ENCODE measurements at places on chromosomes 3 and 15.

DNA sequence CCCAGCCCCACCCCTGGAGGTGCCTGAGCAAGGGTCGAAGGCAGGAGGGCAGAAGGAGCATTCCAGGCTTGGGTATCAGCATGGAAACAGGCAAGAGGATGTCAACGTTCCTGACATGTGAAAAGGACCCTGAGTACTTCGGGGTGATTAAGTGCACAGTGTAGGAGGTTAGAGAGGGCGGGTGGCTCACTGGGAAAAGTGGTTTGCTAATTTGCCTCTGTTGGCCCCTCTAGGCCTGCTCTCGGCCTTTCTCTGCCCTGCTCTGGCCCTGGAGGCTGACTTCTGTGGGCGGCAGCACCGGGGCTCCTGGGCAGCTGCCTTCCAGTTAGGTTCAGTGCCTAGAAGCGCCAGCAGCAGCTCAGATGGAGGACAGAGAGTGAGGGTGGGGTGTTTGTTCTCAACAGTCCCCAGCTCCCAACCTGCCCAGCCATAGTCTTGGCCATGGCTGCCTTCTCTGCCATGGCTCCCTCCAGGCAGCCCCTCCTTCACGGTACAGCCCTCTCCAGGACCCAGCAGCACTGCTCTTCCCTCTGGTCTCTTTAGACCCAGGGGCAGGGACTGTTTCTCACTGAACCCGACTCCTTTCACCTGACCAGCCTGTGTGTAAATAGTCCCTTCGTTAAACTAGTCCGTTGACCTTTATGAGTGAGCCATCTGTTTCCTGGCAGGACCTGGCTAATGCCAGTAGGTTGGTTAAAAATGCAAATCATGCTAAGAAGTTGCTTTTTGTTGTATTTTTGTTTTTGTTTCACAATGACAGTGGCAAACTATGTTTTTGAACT, 107.1 kb upstream of the TPM1 start:
- DNase-seq: no peak

DNA sequence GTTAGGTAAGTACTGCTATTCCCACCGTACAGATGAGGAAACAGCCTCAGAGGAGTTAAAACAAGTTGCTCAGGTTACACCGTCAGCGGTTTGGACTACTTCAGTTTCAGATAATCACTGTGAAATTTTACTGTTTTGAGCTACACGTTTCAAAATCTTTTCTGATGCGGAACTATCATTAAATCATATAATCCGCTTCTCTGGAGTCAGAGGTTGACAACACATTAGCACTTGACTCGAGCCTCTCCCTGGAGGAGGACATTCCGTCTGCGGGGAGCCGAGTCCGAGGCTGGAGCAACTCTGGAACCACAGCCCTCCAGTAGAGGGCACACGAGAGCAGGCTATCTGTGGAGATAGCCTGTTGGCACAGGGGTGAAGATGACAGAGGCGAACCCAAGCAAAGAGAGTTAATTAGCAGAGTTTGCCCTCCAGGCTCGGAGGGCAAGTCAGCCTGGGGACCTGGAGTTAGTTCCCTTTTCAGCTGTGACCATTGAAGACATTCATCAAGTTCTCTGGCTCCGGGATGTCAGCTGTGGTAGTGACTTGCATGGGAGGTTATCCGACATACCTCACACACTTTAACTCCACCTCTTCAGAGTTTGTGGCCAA, 131.2 kb downstream of the IGF1R start:
- peak; percentile 70 for DNase-seq

GRCh38 chr3:194084284-194084683, 51.7 kb upstream of the HES1 start:
- DNase-seq: no peak

DNA sequence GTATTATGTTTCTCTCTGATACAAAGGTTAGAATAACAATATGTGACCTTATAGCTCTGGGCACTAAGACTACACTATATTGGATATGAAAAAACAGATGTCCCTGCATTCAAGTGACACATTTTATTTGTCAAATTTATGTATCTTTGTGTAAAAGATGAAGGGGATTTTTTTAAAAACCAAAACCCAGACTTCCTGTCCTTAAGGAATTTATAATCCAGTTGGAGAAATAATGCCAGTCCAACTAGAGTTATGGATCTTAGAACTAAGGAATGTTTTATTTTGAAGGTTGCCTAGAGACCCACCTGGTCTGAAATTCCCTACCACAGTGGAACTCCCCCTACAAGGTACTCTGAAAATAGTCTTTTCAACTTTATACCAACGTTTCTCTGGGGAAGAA, 33.3 kb upstream of the PIK3CB start:
- no peak for DNase-seq

GRCh38 chr3:64533617-64534317, 154.0 kb downstream of the ADAMTS9 start:
- peak; percentile 80 for DNase-seq

- no peak for DNase-seq
Measured at GRCh38 chr15:95973566-95974256, 356.8 kb upstream of the NR2F2 start.

DNA sequence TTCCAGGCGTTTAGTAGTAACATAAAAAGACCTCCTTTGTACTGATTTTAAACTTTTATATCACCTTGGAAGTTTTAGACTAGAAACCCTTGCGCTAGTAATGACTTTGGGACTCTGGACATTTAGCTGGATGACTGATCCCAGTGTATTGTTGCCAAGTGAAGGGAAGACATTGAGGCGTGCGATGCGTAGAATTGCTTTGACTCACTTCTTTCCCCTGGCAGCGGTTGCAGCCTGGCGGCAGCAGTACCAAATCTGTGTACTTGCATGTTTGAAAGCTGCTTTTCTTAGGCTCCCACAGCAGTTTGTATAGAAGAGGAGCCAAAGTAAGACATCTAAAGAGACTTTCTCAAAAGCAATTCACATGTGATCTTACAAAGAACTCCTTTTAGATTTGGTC, 151.6 kb downstream of the BBX start:
- no peak for DNase-seq

GRCh38 chr3:15768421-15769255, 29.1 kb downstream of the ANKRD28 start:
- peak; percentile 51 for DNase-seq

DNA sequence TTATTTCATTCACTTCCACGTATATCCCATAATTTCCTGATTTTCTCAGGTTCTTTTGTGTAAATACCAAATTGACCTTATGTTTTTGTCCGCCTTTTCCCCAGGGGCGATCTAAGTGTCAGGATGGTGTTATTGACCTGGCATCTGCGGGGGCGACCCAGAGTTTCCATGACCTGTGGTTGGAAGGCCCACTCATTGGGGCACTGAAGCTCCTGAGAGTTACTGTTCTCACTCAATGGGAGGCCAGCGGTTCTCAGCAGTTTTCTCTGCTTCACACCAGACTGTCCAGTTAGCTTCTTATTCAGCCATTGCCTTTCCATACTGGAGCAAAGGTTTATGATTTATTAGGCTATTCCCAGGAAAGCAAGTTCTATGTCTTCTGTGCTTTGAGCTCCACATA, 53.3 kb downstream of the B3GALNT1 start:
- DNase-seq: no peak

DNA sequence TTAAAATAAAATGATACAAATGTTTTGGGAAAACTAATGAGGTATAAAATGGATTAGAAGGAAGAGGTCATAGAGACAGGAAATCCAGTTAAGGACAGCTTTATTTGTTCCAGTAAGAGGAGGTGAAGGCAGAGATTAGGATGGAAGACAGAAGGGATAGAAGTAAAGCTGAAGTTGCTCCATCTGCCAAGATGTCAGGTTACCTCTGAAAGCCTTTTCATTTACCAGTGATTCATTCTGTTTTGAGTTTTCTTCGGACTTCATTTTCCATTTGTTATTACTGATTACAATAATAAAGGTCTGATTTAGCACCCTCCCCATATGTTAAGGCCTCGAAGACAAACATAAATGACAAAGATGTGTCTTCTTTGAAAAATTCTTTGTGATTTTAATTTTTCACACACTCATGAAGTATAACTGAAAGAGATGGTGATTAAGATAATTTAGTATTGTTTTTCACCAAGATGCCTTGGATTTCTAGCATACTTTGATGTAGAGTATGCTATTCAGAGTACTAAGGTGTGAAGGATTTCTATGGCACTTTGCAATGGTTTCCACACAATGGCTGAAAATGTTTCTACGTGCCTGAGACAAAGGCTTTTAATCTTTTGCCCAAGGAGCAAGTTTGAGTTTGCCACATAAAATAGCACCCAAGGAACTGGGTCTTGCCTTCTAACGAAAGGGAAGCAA, 75.4 kb upstream of the PLAAT1 start:
- no peak for DNase-seq

DNA sequence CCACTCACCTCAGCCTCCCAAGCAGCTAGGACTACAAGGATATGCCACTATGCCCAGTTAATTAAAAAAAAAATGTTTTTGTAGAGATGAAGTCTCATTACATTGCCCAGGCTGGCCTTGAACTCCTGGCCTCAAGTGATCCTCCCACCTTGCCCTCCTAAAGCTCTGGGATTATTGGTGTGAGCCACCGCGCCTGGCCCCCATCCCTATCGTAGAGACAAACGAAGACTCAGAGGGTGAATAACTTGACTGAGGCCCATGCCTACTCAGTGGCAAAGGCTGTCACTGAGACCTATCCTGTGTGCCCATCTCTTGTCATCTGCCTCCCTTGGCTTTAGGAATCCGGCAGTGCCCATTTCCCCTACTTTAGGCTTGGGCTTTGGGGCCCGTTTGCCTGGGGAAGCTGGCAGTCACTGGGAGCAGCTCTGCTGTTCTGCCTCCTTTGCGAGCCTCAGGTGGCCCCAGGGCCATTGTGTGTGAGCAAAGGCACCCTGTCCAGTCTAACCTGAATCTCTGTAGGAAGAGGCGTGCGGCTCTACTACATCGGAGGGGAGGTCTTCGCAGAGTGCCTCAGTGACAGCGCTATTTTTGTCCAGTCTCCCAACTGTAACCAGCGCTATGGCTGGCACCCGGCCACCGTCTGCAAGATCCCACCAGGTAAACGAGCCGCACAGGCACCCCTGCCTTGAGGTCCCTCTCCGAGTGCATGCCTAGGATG, 70.1 kb downstream of the AAGAB start:
- DNase-seq: no peak

GRCh38 chr15:62380011-62380410, 214.9 kb upstream of the C2CD4B start:
- DNase-seq: no peak

- peak; percentile 77 for DNase-seq
Measured at GRCh38 chr3:160106905-160107861, 118.0 kb upstream of the C3orf80 start.

GRCh38 chr3:5657106-5657505, 469.6 kb downstream of the EDEM1 start:
- no peak for DNase-seq

DNA sequence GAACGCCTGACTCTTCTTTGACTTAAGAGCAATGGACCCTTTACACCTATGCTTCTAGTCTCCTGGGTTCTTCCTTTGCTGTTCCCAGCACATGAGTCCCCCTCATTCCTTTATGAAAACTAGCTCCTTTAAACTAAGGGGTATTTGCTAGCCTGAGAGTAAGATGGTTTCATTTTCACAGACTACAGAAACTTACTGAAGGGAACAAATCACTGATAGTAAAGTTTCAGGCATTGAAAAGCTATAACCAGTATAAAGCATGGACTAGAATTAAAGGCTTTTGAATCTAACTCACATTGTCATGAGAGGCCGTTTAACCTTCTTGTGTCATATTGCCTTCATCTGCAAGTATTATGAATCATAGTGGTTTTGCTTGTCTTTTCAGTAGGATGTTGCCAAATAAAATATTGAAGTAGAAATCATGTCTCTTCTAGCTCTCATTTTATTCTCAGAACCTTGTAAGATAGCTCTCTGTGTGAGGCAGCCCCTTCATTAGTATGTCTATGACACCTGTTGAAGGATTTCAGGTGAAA, 765.9 kb downstream of the NR2F2 start:
- DNase-seq: no peak

All from HuH-7.5 (cell line).